ENCODE measurements at places on chromosomes 3 and 15. TPM values are rescaled to one million over a fixed set of nuclear protein-coding genes. Genes with fewer than 3 reads are reported as not detected.

GRCh38 chr3:10361375-10361774, 40.5 kb upstream of the SEC13 start:
- DNase-seq, result no peak

- DNase-seq, result no peak
These were observed 61.5 kb downstream of the P3H2 start for GRCh38 chr3:190059242-190059590.

GRCh38 chr3:183503746-183504145, 51.8 kb downstream of the KLHL6 start:
- no peak for DNase-seq

GRCh38 chr3:125231895-125232294, 19.3 kb upstream of the SLC12A8 start:
- DNase-seq, result peak; percentile 80

- DNase-seq, result no peak
These were observed 16.3 kb upstream of the JMJD7 start for GRCh38 chr15:41811432-41812195.

DNA sequence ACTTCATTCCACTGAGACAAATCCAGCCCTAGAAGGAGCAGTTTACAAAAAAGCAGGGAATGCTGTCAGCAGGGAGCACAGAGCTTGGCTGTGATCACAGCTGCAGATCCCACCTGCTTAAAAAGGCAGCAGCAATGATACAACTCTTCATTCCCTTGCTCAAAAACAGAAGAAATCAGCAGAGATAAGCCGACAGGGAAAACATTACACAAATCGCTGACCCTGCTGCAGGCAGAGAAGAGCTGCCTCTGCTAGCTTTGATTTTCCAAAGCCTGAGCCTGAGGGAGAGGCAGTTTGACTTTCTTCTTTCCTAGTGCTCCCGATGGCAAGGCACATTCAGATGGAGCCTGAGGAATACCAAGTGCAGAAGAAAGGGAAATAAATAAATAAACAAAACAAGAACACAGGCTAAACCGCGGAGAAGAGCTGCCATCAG, 80.2 kb downstream of the SHQ1 start:
- no peak for DNase-seq

PLS1 gene
- total RNA-seq, result 20.6 TPM

CISH gene
- 6.2 TPM for total RNA-seq

DNA sequence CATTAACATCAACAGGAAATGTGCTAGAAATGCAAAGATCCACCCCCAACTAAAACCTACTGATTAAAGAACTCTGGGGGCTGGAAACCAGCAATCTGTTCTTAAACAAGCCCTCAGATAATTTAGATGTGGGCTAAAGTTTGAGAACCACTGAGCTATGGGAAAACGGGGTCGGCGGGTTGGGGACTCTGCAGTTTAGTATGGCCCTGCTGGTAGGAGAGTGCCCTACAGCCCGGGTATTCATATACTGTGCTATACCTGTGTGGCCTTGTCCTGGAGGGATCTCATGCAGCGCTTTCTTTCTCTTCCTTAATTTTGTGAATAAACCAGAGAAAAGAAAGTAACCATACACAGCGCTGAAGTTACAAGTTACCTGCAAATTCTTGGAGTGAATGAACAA, 189.7 kb upstream of the GBE1 start:
- DNase-seq, result no peak

CCDC39 gene
- total RNA-seq, result not detected

DNA sequence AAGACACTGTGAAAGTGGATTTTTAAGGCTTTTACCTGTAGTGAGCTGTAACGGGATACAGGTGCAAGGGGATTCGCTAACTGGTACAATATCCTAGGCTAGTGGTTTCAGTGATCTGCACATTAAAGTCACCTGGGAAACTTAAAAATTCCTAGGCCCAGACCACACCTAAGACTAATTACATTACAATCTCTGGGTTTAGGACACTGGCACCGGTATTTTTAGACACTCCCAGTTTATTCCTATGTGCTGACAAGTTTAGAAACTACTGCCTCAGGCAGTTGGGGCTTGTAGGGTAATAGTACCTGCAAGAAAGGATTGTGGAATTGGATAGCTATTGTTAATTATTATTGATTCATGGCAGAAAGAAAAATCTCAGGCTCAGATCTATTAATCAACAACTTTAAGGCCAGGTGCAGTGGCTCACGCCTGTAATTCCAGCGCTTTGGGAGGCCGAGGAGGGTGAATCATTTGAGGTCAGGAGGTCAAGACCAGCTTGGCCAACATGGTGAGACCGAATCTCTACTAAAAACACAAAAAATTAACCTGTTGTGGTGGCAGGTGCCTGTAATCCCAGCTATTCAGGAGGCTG, 50.4 kb upstream of the CASR start:
- no peak for DNase-seq

CX3CR1 gene
- not detected for total RNA-seq

PLSCR5 gene
- total RNA-seq, result not detected

GRCh38 chr3:107894998-107895397, 195.8 kb downstream of the CD47 start:
- DNase-seq, result no peak

DNA sequence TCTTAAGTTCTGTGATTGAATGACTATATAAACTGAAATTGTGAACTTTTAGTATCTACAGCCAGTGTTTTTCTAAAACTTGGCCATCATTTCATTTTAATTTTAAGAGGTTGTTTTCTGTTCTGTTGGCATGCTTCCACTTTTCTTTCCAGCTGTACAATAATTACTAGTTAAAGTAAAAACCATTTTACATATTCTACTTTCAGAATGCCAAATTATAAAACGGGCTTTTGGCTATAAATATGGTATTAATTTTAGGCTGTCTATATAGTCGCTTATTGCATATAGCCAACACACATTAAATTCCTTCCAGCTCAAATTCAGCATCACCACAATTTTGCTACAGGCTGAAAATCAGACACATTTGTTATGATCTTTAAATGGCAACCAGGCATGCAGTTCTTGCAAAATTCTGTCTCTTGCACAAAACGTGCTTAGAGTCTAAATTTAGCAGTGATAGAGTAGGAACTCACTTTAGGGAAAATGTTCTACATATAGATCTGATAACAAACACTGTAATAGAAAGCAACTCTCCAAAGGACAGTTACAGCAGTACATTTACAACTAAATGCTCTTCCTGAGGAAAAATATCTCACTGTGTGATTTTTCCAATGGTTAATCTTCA, 81.1 kb downstream of the BTD start:
- DNase-seq, result no peak

POTEB gene
- not detected for total RNA-seq

DNA sequence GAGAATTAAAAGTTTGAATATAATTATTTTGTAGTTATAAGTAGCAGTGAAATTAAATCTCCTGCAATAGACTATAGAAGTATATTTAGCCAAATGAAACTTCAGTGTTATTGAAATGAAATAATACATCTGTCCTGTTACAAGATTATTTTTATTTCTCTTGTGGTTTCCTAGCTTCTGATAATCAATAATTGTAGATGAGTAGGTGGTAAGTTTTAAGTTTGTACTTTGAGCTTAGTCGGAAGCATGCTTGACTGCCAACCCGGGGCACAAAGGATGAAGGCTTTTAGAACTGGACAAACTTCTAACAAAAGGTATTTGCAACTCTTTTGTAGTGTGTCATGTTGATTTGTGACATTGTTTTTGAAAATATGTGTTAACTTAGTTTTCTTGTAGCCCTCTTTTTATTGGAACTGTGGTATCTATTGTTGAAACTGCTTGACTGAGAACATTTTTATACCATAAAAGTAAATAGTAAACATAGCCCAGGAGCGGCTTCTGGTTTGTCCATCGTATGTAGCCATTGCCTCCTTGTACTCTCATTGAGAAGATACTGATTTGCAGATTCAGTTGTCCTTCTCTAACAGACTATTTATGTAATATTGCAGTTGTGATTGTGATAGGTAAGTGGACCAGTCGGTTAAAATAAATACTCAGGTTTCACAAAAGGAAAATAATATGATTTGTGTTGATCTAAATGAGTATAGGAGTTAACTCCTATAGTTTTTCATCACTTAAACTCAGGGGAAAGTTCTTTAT, 2.9 kb downstream of the CTNNB1 start:
- no peak for DNase-seq

All from foreskin keratinocyte (primary cell).